ENCODE measurements at places on chromosomes 1 and 21.

GRCh38 chr1:200880212-200880611 is 7.4 kb downstream of the GPR25 start:
- DNase-seq: no peak

- DNase-seq: no peak
Observed at GRCh38 chr1:236699366-236699765, 13.1 kb downstream of the ACTN2 start.

DNA sequence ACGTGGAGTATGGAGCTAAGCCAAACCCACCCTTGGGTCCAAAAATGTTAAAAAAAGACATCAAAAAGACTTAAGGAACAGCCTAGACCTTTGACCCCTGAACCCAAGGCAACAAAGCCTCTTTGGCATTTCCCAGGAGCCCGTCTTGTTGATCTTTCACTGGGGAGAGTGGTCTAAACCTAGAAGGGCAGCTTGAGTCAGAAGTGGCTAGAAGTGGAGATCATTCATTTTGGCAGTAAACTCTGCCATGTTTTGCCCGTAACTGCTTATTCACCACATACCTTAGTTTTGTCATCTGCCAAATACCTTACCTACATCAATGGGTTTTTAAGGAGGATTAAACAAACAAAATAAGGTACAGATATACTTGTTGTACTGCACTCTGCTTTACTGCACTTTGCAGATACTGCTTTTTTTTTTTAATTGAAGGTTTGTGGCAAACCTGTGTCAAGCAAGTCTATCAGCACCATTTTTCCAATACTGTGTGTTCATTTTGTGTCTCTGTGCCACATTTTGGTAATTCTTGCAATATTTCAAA is 1.7 kb upstream of the CTSE start:
- DNase-seq: no peak

- DNase-seq: no peak
Observed at GRCh38 chr1:116259663-116260062, 113.4 kb upstream of the ATP1A1 start.

- no peak for DNase-seq
Observed at GRCh38 chr1:56345831-56346230, 233.5 kb downstream of the PLPP3 start.
